Karpas-422 (cell line): ENCODE measurements at places on chromosomes 2 and 18. TPM values are rescaled to one million over a fixed set of nuclear protein-coding genes. Genes with fewer than 3 reads are reported as not detected.

DNA sequence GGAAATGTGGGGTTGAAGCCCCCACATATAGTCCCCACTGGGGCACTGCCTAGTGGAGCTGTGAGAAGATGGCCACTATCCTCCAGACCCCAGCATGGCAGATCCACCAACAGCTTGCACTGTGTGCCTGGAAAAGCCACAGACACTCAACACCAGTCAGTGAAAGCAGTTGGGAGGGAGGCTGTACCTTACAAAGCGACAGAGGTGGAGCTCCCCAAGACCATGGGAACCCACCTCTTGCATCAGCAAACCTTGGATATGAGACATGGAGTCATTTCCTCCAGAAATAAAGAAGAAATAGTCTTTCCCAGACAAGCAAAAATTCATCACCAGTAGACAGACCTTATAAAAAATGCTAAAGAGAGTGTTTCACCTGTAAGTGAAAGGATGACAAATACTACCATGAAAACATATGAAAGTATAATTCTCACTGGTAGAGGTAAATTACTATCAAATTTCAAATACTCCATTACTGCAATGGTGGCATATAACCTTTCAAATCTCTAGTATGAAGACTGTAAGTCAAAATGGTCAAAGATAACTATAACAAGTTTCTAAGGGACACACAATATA lies 152.6 kb upstream of the EPHA4 start:
- H3K4me3 ChIP-seq, result no peak overlapping the region
- H3K36me3 ChIP-seq, result no peaks in the 10 kb centered on the region
- H3K27ac ChIP-seq, result no peak overlapping the region
- DNase-seq, result no peak

Gene TEKT4
- total RNA-seq, result not detected in 2 replicates

DNA sequence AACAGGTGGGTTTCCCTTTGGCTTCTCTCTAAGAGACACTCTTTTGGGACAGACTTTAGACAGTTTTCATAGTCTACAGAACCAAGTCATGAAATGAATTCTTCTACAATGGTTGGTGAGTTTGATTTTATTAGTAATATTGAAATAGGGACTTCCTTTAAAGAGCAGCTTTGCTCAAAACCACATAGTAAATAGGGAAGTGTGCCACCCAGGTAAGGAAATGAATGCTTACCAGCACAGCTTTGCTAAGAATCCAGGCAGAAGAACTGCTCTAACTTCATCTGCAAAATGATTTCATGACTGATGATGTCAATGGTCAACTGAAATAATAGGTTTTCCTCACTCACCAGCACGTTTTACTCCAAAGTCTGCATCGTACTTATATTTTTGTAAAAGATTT lies 89.2 kb downstream of the NYAP2 start:
- no peaks in the 10 kb centered on the region for H3K27me3 ChIP-seq
- no peaks in the 10 kb centered on the region for H3K4me1 ChIP-seq
- no peak for DNase-seq
- H3K36me3 ChIP-seq, result no peaks in the 10 kb centered on the region

DNA sequence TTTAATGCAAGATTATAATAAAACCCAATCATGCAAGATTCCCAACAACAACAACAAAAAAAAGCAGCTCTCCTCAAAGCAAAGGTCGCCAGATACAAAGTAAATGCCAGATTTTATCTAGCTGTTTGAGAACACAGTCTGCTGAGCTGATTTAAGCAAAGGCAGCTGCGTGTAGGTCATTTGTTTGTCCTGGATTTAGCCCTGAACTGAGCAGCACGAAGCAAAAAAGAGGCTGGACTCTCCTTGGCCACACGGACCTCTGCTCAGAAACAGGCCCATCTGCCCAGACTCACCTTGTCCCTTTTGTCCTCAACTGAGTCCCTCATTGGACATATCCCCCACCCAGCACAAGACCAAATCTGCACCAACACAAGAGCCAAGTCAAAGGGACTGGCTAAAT lies 91.5 kb downstream of the PID1 start:
- no peak overlapping the region for H3K27ac ChIP-seq
- H3K27me3 ChIP-seq, result 0 out of 2 replicates have a peak, but pooled peaks cover 2% of the 10 kb centered on the region
- DNase-seq, result no peak
- no peaks in the 10 kb centered on the region for H3K4me1 ChIP-seq
- H3K4me3 ChIP-seq, result no peak overlapping the region
- H3K36me3 ChIP-seq, result no peaks in the 10 kb centered on the region

GRCh38 chr2:109048163-109048562 lies 59.1 kb upstream of the EDAR start:
- H3K4me3 ChIP-seq, result no peak overlapping the region
- no peaks in the 10 kb centered on the region for H3K36me3 ChIP-seq
- DNase-seq, result no peak

Gene STON1
- 0.63 and 2.8 TPM in 2 replicates for total RNA-seq
